ENCODE measurements at places on chromosomes 12 and 14. TPM values are rescaled to one million over a fixed set of nuclear protein-coding genes. Genes with fewer than 3 reads are reported as not detected.

ITPK1 gene
- total RNA-seq, result 58.5 TPM

TMEM30B gene
- total RNA-seq, result 13.0 TPM

ARHGAP9 gene
- not detected for total RNA-seq

AKAP6 gene
- 2.5 TPM for total RNA-seq

OR4E2 gene
- total RNA-seq, result not detected

TBX5 gene
- total RNA-seq, result not detected

SLCO1C1 gene
- not detected for total RNA-seq
